ENCODE measurements at places on chromosomes 13 and 19.

DNA sequence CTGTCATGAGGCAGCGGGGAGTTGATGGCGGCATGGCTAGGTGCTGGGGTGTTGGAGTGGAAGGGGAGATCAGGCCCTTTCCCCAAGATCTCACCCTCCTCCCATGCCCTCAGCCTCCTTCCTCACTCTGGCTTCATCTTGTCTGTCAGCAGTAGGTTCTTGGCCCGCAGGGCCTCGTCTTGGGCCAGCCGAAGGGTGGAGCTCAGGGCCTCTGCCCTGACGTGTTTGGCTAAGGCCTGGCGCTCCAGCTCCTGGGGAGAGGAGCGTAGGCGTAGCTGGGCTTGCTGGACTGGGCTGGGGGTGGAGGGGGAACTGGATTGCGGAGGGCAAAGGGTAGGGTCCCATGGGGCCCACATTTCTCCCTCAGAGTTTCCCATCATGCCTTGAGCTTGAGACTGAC, 23.2 kb downstream of the TSKS start:
- DNase-seq = no peak

- DNase-seq = no peak
Measured at GRCh38 chr13:109817591-109818535, 31.5 kb upstream of the IRS2 start.

DNA sequence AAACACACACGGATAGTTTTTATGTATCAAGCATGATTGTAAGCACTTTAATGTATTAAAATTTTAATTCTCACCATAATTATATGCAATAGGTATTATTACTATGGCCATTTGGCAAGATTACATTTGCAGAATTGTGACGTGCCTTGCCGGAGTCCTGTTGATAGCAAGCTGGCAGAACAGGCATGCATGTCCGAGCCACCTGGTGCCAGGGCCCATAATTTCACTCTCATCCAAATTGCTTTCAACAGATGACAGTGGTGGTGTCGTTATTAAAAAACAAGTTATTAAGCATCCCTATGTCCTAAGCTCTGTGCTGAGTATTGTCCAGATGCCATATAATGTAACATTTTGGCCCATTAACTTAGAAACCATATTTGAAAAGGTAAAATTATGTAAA, 374.3 kb downstream of the FOXO1 start:
- DNase-seq = no peak

DNA sequence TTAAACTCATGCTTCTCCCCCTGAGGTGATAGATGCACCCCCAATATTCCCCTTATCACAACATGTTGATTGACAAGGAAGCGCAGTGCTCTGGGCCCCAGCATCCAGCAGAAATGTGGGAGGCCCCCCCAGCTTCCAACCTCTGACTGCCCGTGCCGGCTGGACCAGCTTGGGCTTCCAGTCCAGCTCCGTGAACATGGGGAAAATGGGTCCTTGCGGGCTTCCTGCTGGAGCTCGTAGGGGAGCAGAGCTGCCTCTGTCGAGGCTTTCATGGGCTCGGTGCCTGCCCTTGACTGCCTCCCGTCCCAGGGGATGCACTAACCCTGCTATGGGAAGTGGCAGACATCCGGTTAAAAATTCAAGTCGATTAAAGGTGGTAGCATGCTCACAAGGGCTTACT, 188.9 kb downstream of the COL4A1 start:
- DNase-seq = no peak

- DNase-seq = no peak
Measured at GRCh38 chr19:31253526-31254179, 95.6 kb downstream of the TSHZ3 start.
